GM18507 (cell line): ENCODE measurements at places on chromosomes 12 and 14.

GRCh38 chr14:85479771-85480170, 50.2 kb upstream of the FLRT2 start:
- no peak for DNase-seq

- DNase-seq: no peak
These were observed 50.3 kb downstream of the ADAMTS20 start for GRCh38 chr12:43501703-43502102.

GRCh38 chr12:120799243-120800045, 73.8 kb downstream of the ACADS start:
- DNase-seq: no peak

- DNase-seq: no peak
These were observed 30.5 kb upstream of the GRIP1 start for GRCh38 chr12:66709457-66709773.

DNA sequence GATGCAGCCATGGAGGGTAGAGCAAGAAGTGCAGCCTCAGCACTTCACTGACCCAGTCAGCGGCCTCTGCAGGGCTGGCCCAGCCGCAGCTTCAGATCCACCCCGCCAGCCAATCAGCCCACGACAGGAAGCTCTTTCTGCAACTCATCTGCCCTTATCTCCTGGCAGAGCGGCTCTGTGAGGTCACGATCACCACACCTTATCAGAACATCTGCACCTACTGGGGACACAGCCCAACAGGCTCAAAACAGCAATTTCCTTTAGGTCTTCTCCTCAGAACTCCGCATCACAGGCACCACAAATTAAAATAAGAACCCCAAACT, 287.3 kb downstream of the BCL11B start:
- DNase-seq: no peak
